ENCODE measurements at places on chromosomes 6 and 20.
A peak's percentile ranks its signal among the peaks of the same experiment; 100 is the strongest.

DNA sequence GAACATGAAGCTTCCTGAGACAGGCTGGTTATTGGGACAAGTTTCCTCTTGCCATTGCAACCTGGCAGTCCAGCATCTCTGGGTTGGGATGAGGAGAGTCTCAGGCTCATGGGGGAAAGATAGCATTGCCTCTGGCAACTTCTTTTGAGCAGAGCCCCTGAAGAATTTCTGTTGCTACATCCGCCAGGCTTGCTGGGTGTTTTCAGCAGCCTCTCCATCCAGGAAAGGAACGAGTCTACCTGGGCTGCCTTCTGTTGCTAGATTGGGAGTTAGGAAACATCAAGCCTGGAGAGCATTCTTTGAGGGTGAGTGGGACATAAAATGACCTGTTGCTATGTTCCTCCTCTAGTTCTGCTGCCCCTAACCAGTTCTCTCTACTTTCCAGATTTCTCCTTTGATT, 313.5 kb downstream of the RFPL4B start:
- H3K36me3 ChIP-seq = no peaks in the 10 kb centered on the region
- H3K27me3 ChIP-seq = no peaks in the 10 kb centered on the region
- H3K4me3 ChIP-seq = no peak overlapping the region

DNA sequence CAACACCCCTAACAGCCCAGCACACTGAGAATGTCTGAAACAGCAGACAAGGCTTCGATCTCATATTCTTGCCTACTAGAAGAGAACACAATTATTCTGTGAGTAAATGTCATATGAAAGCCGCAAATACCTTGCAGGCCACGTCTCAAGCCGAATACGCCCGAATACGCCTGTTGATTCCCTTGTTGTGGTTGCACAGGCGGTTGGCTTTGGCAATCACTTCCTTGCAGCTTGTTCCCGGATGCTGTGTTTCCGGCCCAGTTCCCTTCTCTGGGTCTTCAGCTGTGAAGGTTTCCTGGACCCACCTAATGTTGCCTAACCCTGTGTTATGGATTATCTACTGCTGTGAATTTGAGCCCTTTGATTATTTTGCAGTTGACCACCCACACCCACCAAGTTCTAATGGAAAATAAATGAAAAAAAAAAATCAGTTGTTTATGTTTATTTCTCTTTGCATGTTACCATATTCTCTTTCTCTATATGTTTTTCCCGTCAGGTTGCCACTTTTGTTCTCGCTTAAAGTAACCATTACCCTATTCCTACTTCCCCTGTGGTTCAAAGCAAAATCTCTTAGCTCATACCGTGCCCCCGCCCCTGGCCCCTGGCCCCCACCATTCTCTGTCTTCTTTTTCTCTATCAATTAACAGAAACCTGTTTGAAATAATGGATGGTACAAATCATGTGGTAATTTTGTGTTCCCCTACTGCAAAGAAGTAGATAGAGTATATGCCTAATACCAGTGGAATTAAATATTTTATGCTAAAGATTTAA, 172.4 kb downstream of the ADGB start:
- H3K36me3 ChIP-seq = no peaks in the 10 kb centered on the region
- H3K4me3 ChIP-seq = no peak overlapping the region
- DNase-seq = no peak
- H3K27ac ChIP-seq = no peak overlapping the region
- no peaks in the 10 kb centered on the region for H3K4me1 ChIP-seq

- no peak overlapping the region for H3K4me3 ChIP-seq
- DNase-seq = no peak
- no peaks in the 10 kb centered on the region for H3K27me3 ChIP-seq
- no peaks in the 10 kb centered on the region for H3K4me1 ChIP-seq
These were observed 53.5 kb upstream of the GCLC start for GRCh38 chr6:53598265-53598907.

- H3K4me3 ChIP-seq = peak overlapping the region; percentile 48
- peak overlapping the region; percentile 84 for H3K27ac ChIP-seq
- H3K4me1 ChIP-seq = peaks cover 8% of the 10 kb centered on the region
- H3K36me3 ChIP-seq = no peaks in the 10 kb centered on the region
- DNase-seq = peak; percentile 30
- no peaks in the 10 kb centered on the region for H3K27me3 ChIP-seq
These were observed 6.1 kb upstream of the HSPA1B start for GRCh38 chr6:31821301-31822035.

GRCh38 chr20:1423625-1424106, 30.8 kb upstream of the FKBP1A start:
- no peak overlapping the region for H3K4me3 ChIP-seq
- no peaks in the 10 kb centered on the region for H3K27me3 ChIP-seq
- H3K27ac ChIP-seq = no peak overlapping the region
- no peaks in the 10 kb centered on the region for H3K36me3 ChIP-seq
- peaks cover 6% of the 10 kb centered on the region for H3K4me1 ChIP-seq

- no peak for DNase-seq
- no peaks in the 10 kb centered on the region for H3K36me3 ChIP-seq
- no peaks in the 10 kb centered on the region for H3K4me1 ChIP-seq
- H3K27me3 ChIP-seq = peaks cover 2% of the 10 kb centered on the region
These were observed 184.3 kb upstream of the OLIG3 start for GRCh38 chr6:137678451-137678850.

DNA sequence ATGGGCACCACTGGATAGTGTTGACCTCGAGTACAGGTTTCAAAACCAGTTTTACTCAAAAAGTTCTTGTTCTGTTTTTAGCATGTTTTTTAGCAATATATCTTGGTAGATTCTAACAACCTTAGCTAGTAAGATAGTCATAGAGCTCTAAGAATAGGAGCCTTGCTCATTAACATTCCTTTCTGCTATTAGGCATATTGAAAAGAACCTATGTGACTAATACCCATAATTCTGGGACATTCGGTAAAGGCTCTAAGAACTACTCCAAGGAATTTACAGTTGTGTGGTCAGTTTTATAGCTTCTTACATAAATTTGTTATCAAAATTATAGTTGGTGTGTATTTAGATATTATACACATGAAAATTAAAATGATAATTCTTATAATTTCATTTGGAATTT, 11.6 kb downstream of the SLC9A8 start:
- peaks cover 17% of the 10 kb centered on the region for H3K36me3 ChIP-seq
- H3K4me1 ChIP-seq = peaks cover 11% of the 10 kb centered on the region
- H3K4me3 ChIP-seq = no peak overlapping the region
- peak; percentile 23 for DNase-seq

- H3K27ac ChIP-seq = peak overlapping the region; percentile 12
- H3K27me3 ChIP-seq = no peaks in the 10 kb centered on the region
- no peak overlapping the region for H3K4me3 ChIP-seq
- peaks cover 6% of the 10 kb centered on the region for H3K4me1 ChIP-seq
- DNase-seq = peak; percentile 61
These were observed 1.1 kb upstream of the CD109 start for GRCh38 chr6:73694711-73695411.

- H3K4me3 ChIP-seq = no peak overlapping the region
- peaks cover 13% of the 10 kb centered on the region for H3K4me1 ChIP-seq
- DNase-seq = no peak
- H3K27me3 ChIP-seq = no peaks in the 10 kb centered on the region
- peaks cover 37% of the 10 kb centered on the region for H3K36me3 ChIP-seq
- H3K27ac ChIP-seq = no peak overlapping the region
These were observed 49.5 kb downstream of the COL12A1 start for GRCh38 chr6:75156186-75156878.

GRCh38 chr20:17693444-17694001, 6.2 kb upstream of the BANF2 start:
- H3K36me3 ChIP-seq = no peaks in the 10 kb centered on the region
- no peak for DNase-seq
- no peak overlapping the region for H3K27ac ChIP-seq
- H3K4me3 ChIP-seq = no peak overlapping the region
- peaks cover 2% of the 10 kb centered on the region for H3K4me1 ChIP-seq

- H3K4me1 ChIP-seq = no peaks in the 10 kb centered on the region
- H3K27ac ChIP-seq = no peak overlapping the region
- no peaks in the 10 kb centered on the region for H3K36me3 ChIP-seq
- no peaks in the 10 kb centered on the region for H3K27me3 ChIP-seq
- DNase-seq = no peak
- H3K4me3 ChIP-seq = no peak overlapping the region
These were observed 143.2 kb downstream of the PTCHD4 start for GRCh38 chr6:47967843-47968242.

DNA sequence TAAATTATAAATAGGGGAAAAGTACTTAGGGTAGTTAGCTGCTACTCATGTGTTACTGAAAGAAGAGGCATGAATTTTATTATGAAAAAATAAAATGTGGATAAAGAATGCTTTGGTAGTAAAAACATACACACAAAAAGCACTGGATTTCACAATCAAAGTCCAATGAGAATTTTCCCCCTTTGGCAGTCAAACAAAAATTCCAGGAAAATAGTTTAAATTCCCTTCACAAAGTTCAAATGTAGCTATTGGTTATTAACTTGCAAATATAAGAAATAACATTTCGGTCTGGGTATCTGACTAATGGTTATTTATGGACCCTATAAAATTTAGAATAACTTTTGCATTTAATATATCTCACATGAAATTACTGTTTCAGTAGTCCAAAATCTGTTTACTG, 210.4 kb downstream of the FOXC1 start:
- DNase-seq = peak; percentile 69
- H3K4me1 ChIP-seq = peaks cover 11% of the 10 kb centered on the region
- no peak overlapping the region for H3K27ac ChIP-seq
- H3K27me3 ChIP-seq = no peaks in the 10 kb centered on the region
- no peaks in the 10 kb centered on the region for H3K36me3 ChIP-seq

GRCh38 chr20:63011798-63012197, 5.0 kb upstream of the BHLHE23 start:
- H3K27ac ChIP-seq = no peak overlapping the region
- peaks cover 80% of the 10 kb centered on the region for H3K27me3 ChIP-seq
- no peak overlapping the region for H3K4me3 ChIP-seq
- DNase-seq = no peak

DNA sequence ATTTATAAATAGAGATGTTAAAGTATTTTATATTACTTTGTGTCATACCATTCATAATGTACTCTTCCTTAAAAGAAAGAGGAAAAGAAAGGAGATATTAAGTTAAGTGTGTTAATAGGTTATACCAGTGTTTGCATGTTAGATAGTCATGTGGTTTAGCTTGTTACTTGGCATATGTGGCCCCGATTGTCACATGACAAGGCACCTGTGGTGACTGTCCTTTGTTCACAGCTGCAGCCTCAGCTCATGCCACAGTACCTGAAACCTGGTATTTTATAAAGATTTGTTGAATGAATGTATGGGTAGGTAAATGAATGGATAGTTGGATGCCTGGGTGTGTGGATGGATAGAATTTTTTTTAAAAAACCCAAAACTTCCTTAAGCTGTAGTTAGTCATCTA, 306.1 kb upstream of the FLRT3 start:
- H3K27me3 ChIP-seq = no peaks in the 10 kb centered on the region
- no peak overlapping the region for H3K4me3 ChIP-seq
- H3K27ac ChIP-seq = no peak overlapping the region

DNA sequence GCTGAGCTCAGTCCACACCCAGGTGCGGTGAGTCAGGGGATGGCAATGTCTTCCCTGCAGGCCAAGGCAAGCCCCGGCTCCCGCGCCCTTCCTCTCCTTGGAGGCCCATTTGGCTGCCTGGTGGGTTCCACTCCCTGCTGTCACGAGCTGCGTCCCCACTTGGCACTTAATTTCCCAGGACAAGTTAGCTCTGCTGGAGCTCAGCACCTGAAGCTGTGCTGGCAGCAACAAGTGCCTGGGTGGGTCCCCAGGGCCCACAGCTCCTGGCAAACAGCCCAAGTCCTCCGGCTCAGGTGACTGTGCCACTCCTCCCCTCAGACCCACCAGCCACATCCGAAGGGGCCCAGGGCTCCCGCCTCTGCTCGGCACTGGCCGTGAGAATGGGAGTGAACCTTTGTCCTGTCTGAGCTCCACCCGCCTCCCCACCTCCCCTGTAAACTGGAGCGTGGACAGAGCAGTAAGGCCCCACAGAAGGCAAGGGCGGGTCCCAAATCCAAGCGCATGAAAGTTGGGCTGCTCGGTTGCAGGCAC, 16.9 kb downstream of the LAMA5 start:
- H3K4me1 ChIP-seq = peaks cover under 1% of the 10 kb centered on the region
- no peak for DNase-seq

- H3K4me3 ChIP-seq = no peak overlapping the region
- no peaks in the 10 kb centered on the region for H3K4me1 ChIP-seq
- H3K27me3 ChIP-seq = no peaks in the 10 kb centered on the region
- no peaks in the 10 kb centered on the region for H3K36me3 ChIP-seq
- no peak overlapping the region for H3K27ac ChIP-seq
- no peak for DNase-seq
These were observed 108.2 kb downstream of the NRN1 start for GRCh38 chr6:5898563-5898962.

GRCh38 chr6:25105070-25105925, 169.5 kb upstream of the RIPOR2 start:
- peak; percentile 18 for DNase-seq
- H3K27ac ChIP-seq = no peak overlapping the region
- no peak overlapping the region for H3K4me3 ChIP-seq

DNA sequence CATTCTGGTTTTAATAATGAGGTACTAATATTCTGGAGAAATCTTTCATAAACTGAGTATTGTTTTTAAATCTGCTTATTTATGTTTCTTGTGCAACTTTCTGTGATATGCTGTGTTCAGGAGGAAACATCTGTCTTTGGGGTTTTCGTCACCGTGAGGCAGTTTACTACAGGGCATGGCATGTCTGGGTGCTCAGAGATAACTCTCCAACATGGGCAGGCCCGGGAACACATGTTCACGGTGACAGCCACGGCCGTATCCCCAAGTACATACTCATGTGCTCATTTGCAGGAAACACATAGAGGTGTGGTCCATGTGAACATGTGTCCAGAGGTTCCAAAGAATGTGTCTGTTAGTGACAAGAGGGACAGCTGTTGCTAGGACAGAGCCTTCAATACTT, 62.1 kb upstream of the CNKSR3 start:
- H3K4me3 ChIP-seq = no peak overlapping the region
- H3K36me3 ChIP-seq = no peaks in the 10 kb centered on the region
- no peak overlapping the region for H3K27ac ChIP-seq
- peaks cover 2% of the 10 kb centered on the region for H3K4me1 ChIP-seq
- peaks cover 4% of the 10 kb centered on the region for H3K27me3 ChIP-seq

DNA sequence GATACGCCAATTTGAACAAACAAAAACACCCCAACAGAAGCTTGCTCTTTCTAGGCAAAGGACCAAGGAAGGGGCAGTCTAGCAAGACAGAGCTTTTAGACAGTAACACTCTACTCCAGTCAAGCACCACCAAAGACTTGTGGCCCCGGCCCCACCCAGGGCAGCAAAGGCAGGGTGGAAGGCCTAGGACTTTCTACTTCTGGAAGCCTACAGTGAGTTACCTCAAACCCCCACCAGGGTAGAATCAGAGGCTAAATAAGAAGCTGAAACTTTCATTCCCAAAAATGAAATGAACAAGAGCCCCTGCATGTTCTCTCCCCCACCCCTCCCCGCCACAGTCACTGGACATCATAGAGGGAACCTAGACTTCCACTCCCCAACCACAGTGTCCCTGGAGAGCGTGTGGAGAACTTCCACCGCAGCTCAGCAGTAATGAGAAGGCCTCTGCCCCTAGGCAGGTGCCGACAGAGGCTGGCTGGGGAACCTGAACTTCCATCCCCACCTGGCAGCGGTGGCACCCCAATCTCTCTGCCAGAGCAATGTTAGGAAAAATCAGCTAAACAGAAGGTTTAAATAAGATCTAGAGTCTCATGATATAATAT, 40.0 kb downstream of the KATNA1 start:
- H3K36me3 ChIP-seq = peaks cover 7% of the 10 kb centered on the region
- no peaks in the 10 kb centered on the region for H3K4me1 ChIP-seq
- no peaks in the 10 kb centered on the region for H3K27me3 ChIP-seq
- DNase-seq = no peak
- no peak overlapping the region for H3K4me3 ChIP-seq
